ENCODE measurements at places on chromosomes 11 and 22.

- ATAC-seq = no peak
Measured at GRCh38 chr11:76335842-76336241, 45.1 kb downstream of the THAP12 start.

DNA sequence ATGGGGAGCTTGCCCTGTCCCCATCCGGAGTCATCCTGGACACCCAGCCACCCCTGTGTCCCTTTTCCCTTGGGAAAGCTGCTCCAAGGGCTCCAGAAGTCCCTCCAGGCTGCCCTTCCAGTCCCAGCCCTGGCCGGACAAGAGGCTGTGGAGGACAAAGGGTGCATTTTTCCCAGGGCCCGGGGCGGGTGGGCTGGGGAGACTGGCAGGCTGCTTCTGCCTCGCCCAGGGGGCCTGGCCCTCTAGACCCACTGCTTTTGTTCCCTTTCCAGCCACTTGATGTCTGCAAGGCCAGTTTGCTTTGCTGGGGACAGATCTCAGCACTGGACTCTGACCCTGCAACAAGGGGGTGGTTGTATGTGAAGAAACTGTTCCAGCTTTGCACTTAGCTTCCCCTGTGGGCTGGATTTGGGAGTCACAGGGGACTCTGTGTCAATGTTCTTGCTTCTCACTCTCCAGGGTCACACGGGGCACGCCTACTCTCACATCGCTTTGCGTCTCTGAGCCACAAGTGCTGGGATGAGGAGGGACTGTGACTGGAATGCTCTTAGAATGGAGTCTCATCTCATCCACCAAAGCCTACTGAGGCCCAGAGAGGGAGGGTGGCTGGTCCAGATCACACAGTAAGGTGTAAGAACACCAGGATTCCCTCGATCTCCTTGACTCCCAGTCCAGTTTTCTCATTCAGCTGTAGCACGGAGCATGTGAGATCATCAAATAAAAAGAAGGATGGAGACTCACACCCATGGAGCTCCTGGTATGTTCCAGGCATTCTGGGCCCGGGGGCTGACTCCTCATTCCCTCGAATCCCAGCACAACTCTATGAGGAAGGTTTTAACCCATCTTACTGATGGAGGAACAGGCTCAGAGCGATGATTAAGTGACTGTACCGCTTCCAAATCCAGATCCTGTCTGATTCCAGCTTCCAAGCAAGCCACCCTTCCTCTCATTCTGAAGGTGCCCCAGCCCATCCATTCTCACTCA, 59.9 kb downstream of the FBXO7 start:
- no peak for ATAC-seq

- peak; percentile 57 for ATAC-seq
Measured at GRCh38 chr11:78801161-78801884, 226.7 kb upstream of the NARS2 start.

GRCh38 chr11:35747668-35748067, 85.1 kb downstream of the TRIM44 start:
- no peak for ATAC-seq

DNA sequence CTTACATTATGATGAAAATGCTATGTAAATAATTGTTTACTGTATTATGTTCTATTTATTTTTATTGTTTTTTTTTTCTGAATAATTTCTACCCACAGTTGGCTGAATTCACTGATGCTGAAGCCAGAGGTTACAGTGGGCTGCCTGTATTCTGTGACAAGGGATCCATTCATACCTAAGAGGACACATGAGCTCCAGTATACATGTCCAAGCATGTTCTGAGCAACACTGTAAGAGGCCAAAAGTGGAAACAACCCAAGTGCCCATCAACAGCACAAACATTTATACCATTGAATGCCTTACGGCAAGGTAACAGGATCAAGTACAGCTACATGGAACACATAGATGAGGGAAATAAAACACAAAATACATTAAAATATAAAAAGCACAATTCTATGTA, 1.4 kb upstream of the SRSF8 start:
- ATAC-seq = no peak

- no peak for ATAC-seq
Measured at GRCh38 chr11:69198891-69199582, 43.3 kb downstream of the SMIM38 start.

DNA sequence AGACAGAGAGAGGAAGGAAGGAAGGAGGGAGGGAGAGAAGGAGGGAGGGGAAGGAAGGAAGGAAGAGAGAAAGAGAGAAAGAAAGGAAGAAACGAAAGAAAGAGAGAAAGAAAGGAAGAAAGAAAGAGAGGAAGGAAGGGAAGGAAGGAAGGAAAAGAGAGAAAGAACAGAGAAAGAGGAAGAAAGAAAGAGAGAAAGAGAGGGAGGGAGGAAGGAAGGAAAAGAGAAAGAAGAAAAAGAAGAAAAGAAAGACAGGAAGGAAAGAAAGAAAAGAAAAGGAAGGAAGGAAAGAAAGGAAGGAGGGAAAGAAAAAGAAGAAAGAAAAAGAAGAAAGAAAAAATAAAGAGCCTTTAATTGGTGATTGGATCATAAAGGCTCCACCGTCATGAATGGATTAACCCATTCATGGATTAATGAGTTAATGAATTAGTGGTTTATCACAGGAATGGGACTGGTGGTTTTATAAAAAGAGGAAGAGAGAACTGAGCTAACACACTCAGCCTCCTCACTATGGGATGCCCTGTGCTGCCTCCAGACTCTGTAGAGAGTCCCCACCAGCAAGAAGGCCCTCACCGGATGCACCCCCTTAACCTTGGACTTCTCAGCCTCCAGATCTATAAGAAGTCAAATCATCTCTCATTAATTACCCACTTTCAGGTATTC, 9.0 kb upstream of the PLAAT2 start:
- no peak for ATAC-seq

DNA sequence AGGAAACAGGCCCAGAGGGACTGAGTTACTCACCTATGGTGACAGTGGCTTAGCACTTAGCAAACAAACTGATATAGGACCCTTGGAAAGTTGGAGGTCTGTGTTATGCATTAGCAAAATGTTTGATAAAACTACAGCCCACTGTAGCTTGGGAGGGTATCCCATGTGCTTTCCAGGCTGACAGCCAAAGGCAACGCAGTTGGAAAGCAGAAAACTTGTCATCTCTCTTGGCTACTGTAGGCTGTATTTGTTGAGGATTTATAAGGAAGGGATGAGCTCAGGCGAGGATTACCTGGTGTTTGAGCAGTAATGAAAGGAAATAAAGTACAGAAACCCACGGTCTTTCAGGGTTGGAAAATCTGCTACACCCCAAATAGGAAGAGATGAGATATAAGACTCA, 23.8 kb downstream of the SDHAF2 start:
- no peak for ATAC-seq

DNA sequence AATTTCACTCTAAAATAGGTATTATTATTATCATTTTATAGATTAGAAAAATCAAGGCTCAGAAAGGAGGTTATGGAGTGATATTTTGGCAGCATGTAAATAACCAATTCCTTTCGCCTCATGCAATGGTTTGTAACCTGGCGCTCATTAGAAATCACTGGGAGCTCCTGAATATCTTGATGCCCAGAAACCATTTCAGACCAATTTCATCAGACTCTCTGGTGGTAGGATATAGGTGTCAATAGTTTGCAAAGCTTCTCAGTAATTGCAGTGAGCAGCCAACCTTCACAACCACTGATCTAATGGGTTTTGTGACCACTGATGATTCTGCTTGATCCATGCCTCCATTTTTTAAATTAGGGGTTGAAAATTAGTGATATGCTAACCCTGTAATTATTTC, 57.8 kb upstream of the ZC3H12C start:
- no peak for ATAC-seq

DNA sequence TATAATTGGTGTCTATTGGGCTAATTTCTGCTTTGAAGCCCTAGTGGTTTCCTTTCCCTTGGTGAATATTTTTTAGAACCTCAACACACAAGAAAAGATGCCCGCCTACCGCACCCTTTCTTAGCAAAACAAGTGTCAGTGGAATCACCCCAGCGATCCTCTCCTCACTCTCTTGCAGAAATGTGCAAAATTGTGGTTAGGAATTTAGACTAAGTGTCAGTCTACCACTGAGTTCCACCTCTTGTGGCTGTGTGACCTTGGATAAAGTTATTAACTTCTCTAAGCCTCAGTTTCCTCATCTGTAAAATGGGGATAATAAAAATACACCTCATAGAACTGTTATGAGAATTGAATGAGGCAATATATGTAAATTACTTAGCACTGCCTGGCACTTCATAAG, 5.3 kb upstream of the JAML start:
- no peak for ATAC-seq

GRCh38 chr11:63839508-63840355, 822 bp downstream of the MARK2 start:
- ATAC-seq = no peak

Measured in esophagus mucosa (tissue), 1 donor.